ENCODE measurements at places on chromosomes 4 and X.
A peak's percentile ranks its signal among the peaks of the same experiment; 100 is the strongest.

DNA sequence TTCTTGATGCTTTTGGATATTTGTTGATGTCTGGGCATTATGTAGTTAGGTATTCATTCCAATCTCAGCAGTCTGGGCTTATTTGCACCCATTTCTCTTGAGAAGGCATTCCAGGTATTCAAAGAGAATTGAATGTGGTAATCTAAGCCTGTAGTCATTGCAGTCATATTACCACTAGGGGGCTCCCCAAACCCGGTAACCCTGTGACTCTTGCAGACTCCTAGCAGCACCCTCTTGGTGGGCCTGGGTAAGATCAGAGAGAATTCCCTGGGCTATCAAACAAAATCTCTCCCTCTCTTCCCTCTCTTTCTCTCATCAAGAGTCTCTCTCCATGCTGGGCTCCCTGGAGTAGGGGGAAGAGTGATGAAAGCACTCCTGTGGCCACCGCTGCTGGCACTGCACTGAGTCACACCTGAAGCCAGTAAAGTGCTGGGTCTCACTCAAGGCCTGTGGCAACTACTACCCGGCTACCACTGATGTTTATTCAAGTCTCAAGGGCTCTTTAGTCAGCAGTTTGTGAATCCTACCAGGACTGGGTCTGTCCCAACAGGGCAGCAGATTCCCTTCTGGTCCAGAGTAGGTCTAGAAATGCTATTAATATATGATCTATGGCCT is 187.7 kb upstream of the NUDT10 start:
- no peaks in the 10 kb centered on the region for H3K4me1 ChIP-seq
- H3K36me3 ChIP-seq, result no peaks in the 10 kb centered on the region
- no peak overlapping the region for H3K4me3 ChIP-seq
- no peak for DNase-seq
- H3K27me3 ChIP-seq, result peaks cover 47% of the 10 kb centered on the region
- H3K27ac ChIP-seq, result no peak overlapping the region

- no peaks in the 10 kb centered on the region for H3K4me1 ChIP-seq
- H3K27me3 ChIP-seq, result no peaks in the 10 kb centered on the region
- H3K27ac ChIP-seq, result no peak overlapping the region
- H3K4me3 ChIP-seq, result no peak overlapping the region
- DNase-seq, result no peak
These were observed 104.4 kb downstream of the HHIP start for GRCh38 chr4:144750348-144750747.

DNA sequence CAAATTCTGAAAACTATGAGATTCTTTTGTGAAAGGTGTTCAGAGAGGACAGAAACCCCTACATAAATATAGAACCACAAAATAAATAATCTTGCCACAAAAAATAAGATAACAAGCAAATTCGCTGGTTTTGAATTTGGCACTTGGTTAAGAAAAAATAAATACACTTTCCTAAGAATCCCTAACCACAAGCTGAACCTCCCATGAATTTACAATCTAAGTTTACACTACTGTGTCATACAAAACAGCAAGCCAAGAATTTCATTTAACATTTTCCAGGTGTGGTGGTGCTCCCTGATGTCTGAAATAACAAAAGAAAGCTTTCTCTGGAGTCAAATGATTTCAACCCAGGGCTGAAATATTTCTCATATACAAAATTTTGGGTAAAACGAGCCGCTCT is 121.0 kb downstream of the KCNIP4 start:
- H3K4me3 ChIP-seq, result no peak overlapping the region
- H3K27ac ChIP-seq, result no peak overlapping the region
- H3K36me3 ChIP-seq, result no peaks in the 10 kb centered on the region
- no peaks in the 10 kb centered on the region for H3K4me1 ChIP-seq
- no peaks in the 10 kb centered on the region for H3K27me3 ChIP-seq

GRCh38 chr4:108611365-108611764 is 9.0 kb upstream of the RPL34 start:
- H3K36me3 ChIP-seq, result no peaks in the 10 kb centered on the region
- no peak overlapping the region for H3K4me3 ChIP-seq
- no peaks in the 10 kb centered on the region for H3K4me1 ChIP-seq
- H3K27me3 ChIP-seq, result no peaks in the 10 kb centered on the region
- no peak overlapping the region for H3K27ac ChIP-seq

GRCh38 chr4:8329859-8330761 is 60.6 kb downstream of the HTRA3 start:
- peaks cover 2% of the 10 kb centered on the region for H3K36me3 ChIP-seq
- no peak overlapping the region for H3K4me3 ChIP-seq
- DNase-seq, result no peak
- H3K27me3 ChIP-seq, result no peaks in the 10 kb centered on the region
- H3K27ac ChIP-seq, result no peak overlapping the region
- H3K4me1 ChIP-seq, result no peaks in the 10 kb centered on the region

DNA sequence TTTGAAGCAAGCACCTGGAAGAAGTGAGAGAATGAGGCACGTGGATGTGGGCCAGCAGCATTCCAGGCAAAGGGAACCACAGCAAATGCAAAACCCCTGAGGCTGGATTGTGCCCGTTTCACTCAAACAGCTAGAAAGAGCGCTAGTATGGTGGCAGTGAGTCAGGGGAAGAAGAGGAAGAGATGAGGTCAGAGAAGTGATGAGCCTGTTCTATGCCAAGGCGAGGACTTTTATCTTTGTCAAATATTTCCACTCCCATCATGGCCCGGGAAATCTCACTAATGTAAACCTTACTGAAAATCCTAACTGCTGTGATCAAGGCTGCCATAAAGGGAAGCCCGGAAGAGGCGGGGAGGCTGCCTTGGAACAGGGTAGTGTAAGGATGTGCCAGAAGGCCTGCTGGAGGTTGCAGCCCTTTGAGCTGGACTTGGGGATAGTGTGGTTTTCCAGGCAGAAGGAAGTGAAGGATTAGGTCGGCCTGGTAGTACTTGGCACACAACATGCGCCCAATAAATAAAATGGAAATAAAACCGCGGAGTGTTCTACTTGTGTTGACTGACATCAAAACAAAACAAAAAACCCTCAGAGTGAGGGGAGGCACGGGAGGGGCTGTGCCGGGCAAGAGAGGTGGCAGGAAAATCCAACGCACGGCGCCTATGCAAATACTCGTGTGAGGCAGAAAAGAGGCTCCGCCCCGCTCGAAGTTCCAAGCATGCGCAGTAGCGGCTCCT is 1.2 kb upstream of the CDK16 start:
- peak overlapping the region; percentile 91 for H3K4me3 ChIP-seq
- no peaks in the 10 kb centered on the region for H3K27me3 ChIP-seq
- H3K27ac ChIP-seq, result peak overlapping the region; percentile 99
- H3K4me1 ChIP-seq, result peaks cover 43% of the 10 kb centered on the region

- peak overlapping the region; percentile 78 for H3K4me3 ChIP-seq
- no peak overlapping the region for H3K27ac ChIP-seq
- H3K4me1 ChIP-seq, result peaks cover 5% of the 10 kb centered on the region
- H3K27me3 ChIP-seq, result peaks cover 71% of the 10 kb centered on the region
These were observed 634 bp downstream of the LRAT start for GRCh38 chr4:154744341-154744926.

- no peak overlapping the region for H3K27ac ChIP-seq
- H3K4me3 ChIP-seq, result no peak overlapping the region
- peaks cover 21% of the 10 kb centered on the region for H3K27me3 ChIP-seq
- H3K4me1 ChIP-seq, result no peaks in the 10 kb centered on the region
- no peak for DNase-seq
These were observed 63.8 kb upstream of the PRDX4 start for GRCh38 chrX:23603501-23603900.

DNA sequence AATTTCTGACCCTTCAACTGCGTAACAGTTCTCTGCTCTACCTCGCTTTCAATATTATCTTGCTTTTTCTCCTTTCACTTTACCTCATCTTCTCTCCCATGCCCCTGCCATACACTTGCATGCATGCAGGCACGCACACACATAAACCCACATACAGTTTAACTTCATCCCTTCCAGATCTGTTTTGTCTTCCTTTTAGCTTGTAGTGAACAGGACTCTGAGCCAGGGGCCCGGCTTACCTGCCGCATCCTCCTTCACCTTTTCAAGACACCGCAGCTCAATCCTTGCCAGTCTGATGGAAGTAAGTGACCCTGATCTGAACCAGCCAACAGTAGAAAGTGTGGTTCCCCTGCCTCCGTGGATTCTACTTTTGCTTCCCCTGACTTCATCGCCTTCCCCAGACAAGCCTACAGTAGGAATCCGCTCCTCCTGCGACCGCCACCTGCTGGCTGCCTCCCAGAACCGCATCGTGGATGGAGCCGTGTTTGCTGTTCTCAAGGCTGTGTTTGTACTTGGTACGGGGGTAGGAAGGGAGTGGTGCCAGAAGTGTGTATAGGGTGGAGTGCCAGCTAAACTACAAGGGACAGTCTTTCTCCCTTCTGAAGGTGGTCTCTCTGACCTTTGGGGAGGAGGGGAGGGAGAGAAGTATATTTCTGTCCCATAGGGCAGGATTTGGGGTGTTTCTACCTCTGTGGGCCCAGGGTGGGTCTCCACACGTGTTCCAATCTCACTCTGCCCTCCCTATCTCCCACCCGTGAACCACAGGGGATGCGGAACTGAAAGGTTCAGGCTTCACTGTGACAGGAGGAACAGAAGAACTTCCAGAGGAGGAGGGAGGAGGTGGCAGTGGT is 10.7 kb downstream of the MED12 start:
- H3K27me3 ChIP-seq, result no peaks in the 10 kb centered on the region
- H3K27ac ChIP-seq, result peak overlapping the region; percentile 86
- peak; percentile 61 for DNase-seq
- H3K4me3 ChIP-seq, result no peak overlapping the region
- peaks cover 19% of the 10 kb centered on the region for H3K4me1 ChIP-seq
- H3K36me3 ChIP-seq, result peaks cover 43% of the 10 kb centered on the region

DNA sequence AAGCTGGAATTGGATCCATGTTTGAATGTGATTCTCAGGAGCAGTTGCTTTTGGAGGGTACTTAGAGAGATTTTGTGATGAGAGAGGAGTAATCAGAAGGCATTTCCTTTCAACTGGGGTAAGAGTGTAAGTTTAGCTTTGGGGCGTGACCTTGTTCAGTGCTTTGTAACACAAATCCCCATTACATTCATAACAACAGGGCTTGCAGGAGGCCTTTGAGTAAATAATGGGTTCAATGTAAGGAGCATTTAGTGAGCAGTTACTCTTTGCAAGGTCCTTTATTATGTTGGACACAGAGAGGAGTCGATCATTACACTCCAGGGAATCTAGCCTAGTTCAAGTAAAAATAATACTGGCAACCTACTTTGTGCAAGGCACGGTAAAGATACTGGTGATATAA is 74.0 kb upstream of the AFF2 start:
- no peaks in the 10 kb centered on the region for H3K4me1 ChIP-seq
- no peak overlapping the region for H3K27ac ChIP-seq
- DNase-seq, result no peak

GRCh38 chr4:168486912-168487281 is 6.6 kb upstream of the DDX60L start:
- no peak overlapping the region for H3K4me3 ChIP-seq
- H3K36me3 ChIP-seq, result peaks cover 4% of the 10 kb centered on the region
- DNase-seq, result no peak
- peaks cover 7% of the 10 kb centered on the region for H3K4me1 ChIP-seq

DNA sequence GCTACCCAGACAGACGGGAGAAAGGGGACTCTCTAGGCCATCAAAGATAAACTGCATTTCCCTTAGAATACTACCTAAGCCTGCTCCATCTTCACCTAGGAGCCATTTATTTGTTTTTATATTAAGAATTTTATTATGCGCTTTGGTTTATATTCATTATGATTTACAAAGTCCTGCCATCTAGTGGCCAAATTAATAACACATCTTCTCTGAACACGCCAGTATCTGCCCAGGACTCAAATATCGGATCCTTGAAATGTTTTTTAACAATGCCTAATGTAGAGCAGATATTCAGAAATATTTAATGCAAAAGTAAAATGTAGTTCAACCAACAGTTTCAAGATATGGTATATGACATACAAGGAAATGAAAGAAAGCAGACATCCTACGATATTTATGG is 20.8 kb upstream of the PRPS2 start:
- no peak overlapping the region for H3K27ac ChIP-seq
- no peaks in the 10 kb centered on the region for H3K36me3 ChIP-seq
- no peaks in the 10 kb centered on the region for H3K4me1 ChIP-seq
- DNase-seq, result no peak
- H3K27me3 ChIP-seq, result peaks cover 30% of the 10 kb centered on the region
- H3K4me3 ChIP-seq, result no peak overlapping the region

GRCh38 chr4:76659103-76659490 is 224.1 kb downstream of the SHROOM3 start:
- H3K27ac ChIP-seq, result no peak overlapping the region
- no peaks in the 10 kb centered on the region for H3K4me1 ChIP-seq
- no peak overlapping the region for H3K4me3 ChIP-seq
- no peak for DNase-seq

- H3K36me3 ChIP-seq, result no peaks in the 10 kb centered on the region
- H3K27ac ChIP-seq, result no peak overlapping the region
- peaks cover 57% of the 10 kb centered on the region for H3K27me3 ChIP-seq
- H3K4me3 ChIP-seq, result no peak overlapping the region
These were observed 16.5 kb downstream of the ENPP6 start for GRCh38 chr4:184201179-184201578.

DNA sequence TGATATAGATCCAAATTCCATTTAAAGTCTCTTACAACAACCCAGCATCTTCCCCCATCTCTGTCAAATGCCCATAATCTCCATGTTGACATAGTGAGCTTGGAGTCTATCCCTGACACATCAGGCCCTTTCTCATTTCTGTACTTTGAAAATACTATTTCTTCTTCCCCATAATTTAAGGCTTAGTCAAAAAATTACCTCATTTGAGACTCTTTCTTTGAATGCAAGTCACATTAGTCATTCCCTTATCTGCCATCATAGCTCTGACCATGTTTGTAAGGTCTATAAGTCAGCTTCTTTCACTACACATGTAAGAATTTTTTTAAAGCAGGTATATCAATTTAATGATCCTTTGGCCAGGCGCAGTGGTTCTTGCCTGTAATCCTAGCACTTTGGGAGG is 99.9 kb downstream of the DDX60 start:
- peaks cover 49% of the 10 kb centered on the region for H3K36me3 ChIP-seq
- no peaks in the 10 kb centered on the region for H3K4me1 ChIP-seq

DNA sequence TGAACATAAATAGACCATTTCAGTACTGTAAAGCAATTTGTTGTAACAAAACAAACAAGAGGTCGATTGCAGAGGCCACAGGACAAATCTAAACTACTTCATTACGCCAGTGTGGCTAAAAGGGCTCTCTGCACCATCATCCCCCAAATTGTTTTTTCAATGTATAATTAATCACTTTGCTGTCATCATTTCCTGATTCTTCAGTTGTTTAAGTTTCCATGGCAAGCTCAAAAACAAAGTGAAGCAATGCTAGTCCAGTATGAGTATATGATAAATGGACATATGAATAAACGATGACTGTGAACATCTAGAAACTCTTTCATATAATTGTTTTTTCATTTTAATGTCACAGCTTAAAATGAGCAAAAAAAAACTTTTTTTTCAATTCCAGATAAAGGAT is 235.4 kb upstream of the FGF13 start:
- no peaks in the 10 kb centered on the region for H3K4me1 ChIP-seq
- H3K27me3 ChIP-seq, result no peaks in the 10 kb centered on the region
- no peak overlapping the region for H3K27ac ChIP-seq
- no peak overlapping the region for H3K4me3 ChIP-seq
- no peaks in the 10 kb centered on the region for H3K36me3 ChIP-seq

Measured in central memory CD8-positive, alpha-beta T cell (primary cell).